ENCODE measurements at places on chromosomes 5 and 9.

GRCh38 chr5:103598997-103599566 is 36.5 kb upstream of the NUDT12 start:
- no peak for DNase-seq

- no peak for DNase-seq
Observed at GRCh38 chr5:107538331-107538730, 132.4 kb downstream of the EFNA5 start.

GRCh38 chr5:91632871-91633270 is 249.8 kb upstream of the ARRDC3 start:
- DNase-seq = no peak

DNA sequence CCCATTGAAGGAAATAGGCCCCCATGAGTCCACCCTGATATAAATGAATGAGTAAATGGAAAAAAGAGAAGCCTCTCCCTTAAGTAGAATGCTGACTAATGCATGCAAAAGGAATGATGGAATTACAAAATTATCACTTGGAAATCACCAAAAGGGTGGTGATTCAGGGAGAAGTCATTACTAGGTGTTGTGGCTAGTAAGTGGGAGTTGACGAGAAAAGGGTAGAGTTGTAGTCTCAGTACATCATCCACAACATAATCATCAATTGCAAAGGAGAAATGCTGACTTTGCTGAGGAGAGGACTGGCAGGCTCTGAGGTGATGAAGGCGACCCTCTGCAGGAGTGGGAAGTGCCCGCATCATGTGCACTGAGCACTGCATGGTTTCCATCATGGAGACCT is 201.5 kb upstream of the S1PR3 start:
- peak; percentile 30 for DNase-seq

DNA sequence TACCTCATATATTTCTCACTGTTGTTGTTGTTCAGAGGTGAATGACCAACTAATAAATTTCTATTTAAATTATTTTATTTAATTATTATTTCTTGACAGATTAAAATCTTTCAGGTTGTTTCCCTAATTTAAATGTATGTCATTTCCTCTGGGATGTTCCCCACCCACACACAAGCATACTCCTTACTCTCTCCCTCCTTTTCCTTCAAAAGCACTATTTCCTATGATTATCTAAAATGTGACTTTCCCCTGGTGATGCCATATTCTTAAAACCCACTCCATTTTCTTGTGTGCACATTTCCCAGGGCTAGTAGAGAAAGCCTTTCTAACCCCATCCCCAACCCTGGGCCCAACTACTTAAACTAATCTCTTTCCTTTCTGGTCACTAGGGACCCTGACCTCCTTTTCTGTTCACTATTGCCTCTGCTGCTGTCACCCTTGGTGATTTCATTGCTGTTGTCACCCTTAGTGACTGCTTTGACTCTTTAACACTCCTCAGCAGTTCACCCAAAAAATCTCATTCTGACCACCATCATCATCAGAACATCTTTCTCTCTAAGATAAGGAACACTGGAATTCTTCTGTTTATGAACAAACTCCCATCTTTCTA is 16.8 kb downstream of the IL33 start:
- peak; percentile 69 for DNase-seq

DNA sequence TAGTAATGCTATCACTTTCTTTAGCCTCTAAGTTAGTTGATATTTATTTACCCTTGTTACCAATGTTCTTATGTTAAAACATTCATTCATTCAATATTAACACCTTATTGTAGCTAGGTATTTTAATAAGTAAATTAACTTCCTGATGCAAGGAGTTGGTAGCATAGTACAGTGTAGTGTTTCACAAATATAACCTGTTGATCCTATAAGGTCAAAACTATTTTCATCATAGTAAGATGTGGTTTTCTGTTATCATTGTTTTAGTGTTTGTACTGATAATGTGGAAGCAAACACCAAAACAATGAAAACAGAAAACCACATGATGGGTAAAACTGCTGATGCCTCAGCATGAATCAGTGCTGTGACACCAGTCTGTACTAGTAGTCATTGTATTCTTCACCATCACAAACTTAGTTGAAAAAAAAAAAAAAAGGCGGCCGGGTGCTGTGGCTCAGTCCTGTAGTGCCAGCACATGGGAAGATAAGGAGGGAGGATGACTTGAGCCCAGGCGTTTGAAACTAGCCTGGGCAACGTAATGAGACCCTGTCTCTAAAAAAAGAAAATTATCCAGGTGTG is 36.5 kb downstream of the ZCCHC7 start:
- no peak for DNase-seq

DNA sequence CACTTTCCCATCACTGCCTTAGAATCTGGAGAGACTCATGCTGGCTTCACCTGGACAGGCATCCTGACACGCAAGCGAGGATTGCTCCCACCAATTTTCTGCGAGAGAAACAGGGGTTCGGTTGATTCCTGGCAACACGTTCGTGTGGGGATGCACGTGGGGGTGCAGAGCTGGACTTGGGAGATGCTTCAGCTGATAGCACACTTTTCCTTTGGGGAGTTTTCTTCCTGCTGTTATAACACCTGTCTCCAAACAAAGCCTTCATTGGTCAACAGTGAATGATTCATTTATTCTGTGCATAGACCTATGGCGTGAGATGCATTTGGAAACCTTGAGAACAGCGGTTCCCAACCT is 50.0 kb downstream of the ROPN1L start:
- DNase-seq = no peak

GRCh38 chr5:148968311-148968710 is 94.6 kb downstream of the SH3TC2 start:
- DNase-seq = no peak

DNA sequence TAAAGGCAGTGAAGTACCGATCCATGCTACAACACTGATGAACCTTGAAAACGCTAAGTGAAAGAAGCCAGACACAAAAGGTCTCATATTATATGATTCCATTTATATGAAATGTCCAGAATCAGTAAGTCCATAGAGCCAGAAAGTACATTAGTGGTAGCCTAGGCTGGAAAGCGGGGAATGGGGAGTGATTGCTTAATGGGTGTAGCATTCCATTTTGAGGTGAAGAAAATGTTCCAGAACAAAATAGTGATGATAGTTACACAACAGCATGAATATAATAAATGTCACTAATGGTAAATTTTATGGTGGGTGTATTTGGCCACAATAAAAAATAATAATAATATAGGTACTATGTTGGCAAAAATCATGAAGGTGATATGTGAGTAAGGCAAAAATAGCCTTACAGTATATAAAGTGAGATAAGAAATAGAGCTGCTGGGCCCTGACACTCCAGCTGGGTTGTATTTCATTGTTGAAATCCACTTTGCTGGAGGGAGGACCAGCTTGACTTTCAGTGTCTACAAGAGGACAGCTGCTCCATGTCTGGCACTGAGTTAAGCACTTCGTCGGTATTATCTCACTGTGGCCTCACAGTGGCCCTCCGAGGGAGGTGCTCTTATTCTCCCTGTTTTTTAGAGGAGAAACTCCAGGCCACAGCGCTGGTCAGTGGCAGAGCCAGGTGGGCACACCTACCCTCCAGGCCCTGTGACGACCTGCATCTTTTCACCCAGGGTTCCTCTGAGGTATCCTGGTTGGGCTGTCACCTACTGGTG is 22.4 kb upstream of the ANGPTL2 start:
- no peak for DNase-seq

DNA sequence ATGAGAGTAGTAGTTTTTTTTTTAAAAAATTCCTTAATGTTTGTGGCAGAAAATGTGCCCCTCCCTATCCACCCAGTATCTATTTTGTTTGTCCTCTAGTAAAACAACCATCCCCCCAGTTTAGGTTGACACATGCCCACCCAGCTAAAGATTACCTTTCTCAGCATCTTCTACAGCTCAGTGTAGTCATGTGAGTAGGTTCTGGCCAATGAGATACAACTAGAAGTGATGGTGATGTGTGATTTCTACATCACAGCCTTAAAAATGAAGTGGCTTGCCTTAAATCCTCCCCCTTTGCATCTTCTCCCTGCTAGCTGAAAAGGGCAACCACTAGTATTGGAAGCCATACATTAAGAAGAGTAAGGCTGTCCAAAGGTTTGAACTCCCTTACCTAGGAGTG is 14.9 kb downstream of the CHD1 start:
- no peak for DNase-seq

DNA sequence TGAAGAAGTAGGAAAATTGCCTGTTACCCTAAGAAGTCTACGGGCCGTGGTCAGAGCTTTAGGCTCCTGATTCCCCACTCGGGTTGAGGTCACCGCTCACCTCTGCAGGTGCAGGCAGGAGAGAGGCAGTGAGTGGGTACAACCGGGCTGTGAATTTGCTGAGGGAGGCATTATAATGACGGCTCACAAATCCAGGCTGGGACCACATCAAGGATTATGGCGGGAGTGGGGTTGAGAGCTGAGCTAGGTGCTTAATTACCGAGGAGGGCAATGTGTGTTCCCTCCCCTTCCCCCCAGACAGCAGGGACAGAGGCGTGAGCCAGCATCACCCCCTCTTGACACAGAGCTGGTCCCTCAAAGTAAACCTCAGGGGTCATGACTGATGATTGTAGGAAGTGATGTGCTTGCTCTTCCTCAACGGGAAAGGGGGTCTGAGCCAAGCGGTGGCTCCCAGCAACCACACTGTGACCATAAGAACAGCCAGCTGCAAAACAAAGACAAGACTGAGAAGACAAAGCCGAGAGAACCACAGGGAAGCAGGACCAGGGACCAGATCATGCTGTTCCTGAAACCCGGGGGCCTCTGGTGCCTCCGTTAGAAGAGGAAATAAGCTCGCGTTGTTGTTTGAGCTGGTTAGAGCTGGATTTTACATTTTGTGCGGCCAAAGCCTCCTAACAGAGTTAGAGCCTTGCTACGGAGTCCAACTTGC is 77.7 kb downstream of the OLFM1 start:
- no peak for DNase-seq

DNA sequence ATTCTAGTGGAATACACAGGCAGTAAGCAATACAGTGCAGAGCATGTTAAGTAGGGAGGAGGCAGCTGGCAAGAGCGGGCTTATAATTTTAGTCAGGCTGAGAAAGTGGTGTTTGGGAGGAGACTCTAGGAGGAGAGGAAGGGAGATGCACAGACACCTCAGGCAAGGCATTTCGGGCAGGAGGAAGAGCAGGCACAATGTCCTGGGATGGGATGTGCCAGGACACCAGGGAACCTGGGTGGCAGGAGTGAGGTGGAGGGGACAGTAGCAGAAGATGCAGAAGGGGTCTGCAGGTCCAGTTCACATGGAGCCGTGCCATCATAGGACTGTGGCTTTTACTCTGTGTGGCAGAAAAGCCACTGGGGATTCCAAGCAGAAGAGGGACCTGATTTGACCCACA is 143.7 kb upstream of the FSTL4 start:
- DNase-seq = no peak

- no peak for DNase-seq
Observed at GRCh38 chr9:137321726-137322361, 19.8 kb upstream of the NRARP start.

GRCh38 chr5:77280036-77280435 is 69.6 kb downstream of the PDE8B start:
- no peak for DNase-seq

GRCh38 chr5:96745844-96746531 is 61.8 kb downstream of the ERAP1 start:
- DNase-seq = peak; percentile 21

- peak; percentile 29 for DNase-seq
Observed at GRCh38 chr9:85522459-85523092, 219.2 kb downstream of the AGTPBP1 start.

DNA sequence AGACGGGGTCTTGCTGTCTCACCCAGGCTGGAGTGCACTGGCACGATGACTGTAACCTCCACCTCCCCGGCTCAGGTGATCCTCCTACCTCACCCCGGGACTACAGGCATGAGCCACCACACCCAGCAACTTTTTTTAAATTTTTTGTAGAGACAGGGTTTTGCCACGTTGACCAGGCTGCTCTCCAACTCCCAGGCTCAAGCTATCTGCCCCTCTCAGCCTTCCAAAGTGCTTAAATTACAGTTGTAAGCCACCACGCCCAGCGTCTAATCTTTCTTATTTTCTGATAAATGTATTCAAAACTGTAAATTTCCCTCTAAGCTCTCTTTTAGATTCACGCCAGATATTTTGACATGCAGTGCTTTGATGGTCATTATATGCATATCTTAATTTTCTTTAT is 10.3 kb downstream of the FRRS1L start:
- no peak for DNase-seq

DNA sequence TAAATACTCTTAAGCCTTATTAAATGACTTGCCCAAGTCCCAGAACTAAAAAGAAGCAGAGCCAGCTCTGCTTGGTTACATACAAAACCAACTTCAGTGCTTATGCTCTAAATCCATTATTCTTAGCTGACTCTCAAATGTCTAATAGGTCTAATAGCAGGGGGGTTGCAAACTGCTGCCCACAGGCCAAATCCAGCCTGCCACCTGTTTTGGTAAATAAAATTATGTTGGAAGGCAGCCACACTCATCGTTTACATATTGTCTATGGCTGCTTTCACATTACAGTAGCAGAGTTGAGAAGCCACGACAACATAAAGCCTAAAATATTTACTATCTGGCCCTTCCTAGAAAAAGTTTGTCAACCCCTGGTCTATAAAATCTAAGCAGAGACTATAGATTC is 69.0 kb downstream of the KLHL3 start:
- DNase-seq = no peak

DNA sequence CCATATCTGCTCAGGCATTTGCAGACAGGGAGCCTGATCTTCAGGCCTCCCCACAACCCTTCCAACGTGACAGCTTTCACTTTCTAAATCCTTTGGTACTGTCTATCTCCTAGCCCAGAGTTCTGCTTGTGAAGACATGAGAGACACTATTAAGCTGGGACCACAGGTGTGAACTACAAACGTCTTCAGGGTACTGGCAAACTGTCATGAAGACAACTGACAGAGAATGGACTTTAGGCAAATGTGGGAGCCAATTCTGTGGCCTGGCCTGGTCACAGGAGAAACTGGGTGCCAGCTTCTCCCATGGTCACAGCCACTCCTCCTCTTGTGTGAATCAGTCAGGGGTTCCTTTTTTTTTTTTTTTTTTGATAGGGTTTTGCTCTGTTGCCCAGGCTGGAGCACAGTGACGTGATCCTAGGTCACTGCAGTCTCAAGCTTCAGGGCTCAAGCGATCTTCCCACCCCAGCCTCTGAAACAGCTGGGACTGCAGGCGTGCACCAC is 10.4 kb downstream of the TRIM14 start:
- peak; percentile 75 for DNase-seq
